ENCODE measurements at places on chromosomes 16 and 17.

DNA sequence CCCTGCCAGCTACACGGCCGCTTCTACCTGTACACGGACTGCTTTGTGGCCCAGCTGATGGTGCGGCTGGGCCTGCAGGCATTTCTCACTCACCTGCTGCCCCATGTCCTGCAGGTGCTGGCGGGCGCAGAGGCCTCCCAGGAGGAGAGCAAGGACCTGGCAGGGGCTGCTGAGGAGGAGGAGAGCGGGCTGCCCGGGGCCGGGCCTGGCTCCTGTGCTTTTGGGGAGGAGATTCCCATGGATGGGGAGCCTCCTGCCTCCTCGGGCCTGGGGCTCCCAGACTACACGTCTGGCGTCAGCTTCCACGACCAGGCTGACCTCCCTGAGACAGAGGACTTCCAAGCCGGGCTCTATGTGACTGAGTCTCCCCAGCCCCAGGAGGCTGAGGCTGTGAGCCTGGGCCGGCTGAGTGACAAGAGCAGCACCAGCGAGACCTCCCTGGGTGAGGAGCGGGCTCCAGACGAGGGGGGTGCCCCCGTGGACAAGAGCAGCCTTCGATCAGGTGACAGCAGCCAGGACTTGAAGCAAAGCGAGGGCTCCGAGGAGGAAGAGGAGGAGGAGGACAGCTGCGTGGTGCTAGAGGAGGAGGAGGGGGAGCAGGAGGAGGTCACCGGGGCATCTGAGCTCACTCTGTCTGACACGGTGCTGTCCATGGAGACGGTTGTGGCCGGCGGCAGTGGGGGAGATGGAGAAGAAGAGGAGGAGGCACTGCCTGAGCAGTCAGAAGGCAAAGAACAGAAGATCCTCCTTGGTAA, 3.5 kb downstream of the WDR81 start:
- no peak for DNase-seq

- no peak for DNase-seq
These were observed 488 bp downstream of the HOXB9 start for GRCh38 chr17:48625495-48626244.

- DNase-seq = no peak
These were observed 2.5 kb downstream of the ITGAX start for GRCh38 chr16:31357324-31358109.

GRCh38 chr16:80027007-80027965, 426.7 kb upstream of the MAF start:
- no peak for DNase-seq

DNA sequence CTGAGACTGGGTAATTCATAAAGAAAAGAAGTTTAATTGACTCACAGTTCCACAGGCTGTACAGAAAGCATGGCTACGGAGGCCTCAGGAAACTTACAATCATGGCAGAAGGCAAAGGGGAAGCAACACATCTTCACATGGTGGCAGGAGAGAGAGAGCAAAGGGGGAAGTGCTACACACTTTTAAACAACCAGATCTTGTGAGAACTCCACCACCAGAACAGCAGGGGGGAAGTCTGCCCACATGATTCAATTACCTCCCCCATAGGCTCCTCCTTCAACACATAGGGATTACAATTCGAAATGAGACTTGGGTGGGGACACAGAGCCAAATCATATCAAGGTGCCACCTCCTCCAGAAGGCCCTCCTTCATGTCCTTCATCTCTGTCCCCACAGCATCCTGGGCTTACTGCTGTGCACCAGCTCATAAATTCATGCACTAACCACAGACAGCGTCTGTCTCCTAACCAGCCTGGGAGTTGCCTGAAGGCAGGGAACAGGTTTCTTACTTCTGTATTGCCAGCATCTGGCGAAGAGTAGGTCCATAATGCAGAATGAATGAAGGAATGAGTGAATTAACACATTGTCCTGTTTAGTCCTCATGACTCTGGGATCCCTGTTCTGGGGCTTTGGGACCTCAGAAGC, 74.4 kb downstream of the WSB1 start:
- no peak for DNase-seq

- no peak for DNase-seq
These were observed 6.8 kb upstream of the ITGAD start for GRCh38 chr16:31386157-31386984.

DNA sequence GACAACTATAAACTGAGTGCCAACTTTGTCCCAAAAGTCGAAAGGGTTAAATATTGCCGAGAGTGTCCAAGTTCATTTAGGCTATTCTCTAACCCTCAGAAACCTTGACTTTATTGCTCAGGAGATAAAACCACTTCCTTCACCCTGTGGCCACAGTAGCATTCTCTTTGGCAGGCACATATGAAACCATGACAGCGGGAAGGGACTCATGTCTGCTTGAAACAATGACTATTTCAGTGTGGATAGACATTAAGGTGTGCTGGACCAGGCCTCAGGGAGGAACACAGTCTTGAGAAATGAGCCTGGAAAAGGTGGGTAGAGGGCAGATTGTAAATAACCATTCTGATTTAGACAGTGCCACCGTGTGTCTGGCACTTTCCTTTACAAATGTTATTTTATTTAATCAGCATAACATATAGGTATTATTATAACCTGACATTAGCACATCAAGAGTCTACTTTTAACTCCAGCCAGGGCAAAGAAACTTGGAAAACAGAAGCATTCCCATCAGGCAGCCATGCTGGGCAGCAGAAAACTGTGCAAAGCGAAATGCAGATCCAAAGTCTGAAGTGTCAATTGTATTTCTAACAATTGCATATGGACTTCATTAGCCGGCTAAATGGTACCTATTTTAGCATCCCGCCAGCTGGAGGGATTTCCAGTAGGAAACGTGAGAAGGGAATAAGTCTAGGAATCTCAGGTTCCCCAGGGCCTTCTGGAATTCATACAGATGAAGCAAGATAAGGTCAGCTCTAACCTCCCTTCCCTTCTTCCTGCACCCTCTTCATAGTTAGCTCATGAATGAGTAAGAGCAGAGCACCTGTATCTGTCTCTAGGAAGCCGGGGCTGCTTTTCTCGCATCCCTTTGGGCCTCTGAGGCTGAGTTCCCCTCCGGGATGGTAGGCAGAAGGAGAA, 212.8 kb upstream of the ELAC2 start:
- no peak for DNase-seq

DNA sequence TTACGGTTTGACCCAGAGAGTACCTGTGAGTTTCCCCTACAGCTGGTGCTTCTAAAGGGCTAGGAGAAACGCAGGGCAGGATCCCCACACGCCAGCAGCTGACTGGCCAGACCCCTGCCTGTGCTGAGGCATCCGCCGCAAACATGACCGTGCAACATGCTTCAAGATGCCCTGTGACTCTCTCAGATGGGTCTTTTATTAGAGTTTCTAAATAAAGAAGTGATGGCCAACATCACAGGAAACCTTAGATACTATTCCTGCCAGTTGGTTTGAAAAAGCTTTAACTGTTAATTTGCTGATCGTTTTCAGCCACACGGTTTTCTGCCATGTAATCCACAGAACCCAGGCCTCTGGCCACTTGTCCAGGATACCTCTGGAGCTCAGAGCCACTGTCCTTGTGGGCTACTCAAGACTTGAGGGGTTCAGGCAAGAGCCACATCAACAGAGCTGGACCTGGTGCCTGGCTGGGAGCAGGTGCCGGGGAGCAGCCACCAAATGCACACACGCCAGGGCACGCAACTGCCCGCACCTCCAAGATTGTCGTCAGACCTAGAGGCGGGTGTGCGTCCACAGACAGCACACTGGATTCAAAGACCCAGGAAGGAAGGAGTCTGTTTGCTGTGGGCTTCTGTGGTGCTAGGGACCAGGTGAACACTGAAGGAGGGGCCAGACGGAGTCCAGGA, 118.4 kb downstream of the ZNF778 start:
- no peak for DNase-seq

DNA sequence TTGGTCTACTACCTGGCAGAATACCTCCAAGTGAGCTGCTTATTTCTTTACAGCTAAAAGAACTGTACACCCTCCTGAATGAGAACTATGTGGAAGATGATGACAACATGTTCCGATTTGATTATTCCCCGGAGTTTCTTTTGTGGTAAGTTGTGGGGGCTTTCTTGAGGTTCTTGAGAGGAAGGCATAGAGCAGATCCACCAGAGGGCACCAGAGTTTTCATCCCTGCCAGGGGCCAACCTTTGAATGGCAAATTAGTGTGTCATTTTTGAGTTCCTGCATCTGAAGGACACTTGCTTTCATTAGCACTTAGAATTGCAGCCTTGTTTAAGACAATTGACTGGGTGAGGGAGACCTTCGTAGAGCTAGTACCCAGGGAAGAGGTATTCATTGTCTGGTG, 35.0 kb downstream of the NMT1 start:
- no peak for DNase-seq

GRCh38 chr16:64865069-64865696, 256.7 kb downstream of the CDH11 start:
- DNase-seq = no peak

GRCh38 chr17:72587156-72587555, 466.3 kb downstream of the SOX9 start:
- DNase-seq = no peak

GRCh38 chr17:43547189-43547550, 1.0 kb upstream of the ETV4 start:
- DNase-seq = no peak

DNA sequence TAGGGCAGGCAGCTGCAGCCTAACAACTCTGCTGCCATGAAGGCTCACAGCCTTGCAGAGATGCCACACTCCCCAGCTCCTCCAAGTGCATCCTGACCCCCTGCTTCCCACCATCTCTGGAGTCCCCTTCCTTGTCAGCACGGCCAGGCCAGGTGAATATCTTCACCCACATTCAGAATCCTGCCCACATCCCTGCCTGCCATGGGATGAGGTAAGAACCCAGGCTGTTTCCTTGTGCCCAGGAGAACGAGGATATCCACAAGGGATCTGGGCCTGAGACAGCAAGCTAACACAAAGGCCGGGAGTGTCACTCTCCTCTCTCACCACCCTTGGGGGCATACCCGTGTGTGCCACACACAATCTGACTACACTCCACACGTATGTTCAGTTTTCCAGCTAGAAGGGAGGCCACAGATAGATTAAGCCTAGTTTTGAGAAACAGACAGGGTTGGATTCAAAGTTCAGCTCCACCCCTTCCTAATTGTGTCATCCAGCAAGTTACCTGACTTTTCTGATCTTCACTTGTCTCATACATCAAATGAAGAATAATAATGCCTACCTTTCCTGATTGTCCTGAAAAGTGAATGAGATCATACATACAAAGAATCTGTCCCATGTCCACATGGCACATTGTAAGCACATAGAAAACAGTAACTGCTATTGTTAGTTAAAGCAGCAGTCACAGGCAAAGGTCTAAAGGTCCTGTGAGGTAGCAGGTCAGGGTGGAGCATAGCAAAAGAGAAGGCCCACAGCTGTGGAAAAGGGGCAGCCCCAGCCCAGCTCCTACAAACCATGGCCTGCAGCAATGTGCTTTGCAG, 17.4 kb upstream of the SUPT4H1 start:
- peak; percentile 60 for DNase-seq

- DNase-seq = no peak
These were observed 581.5 kb upstream of the RBFOX1 start for GRCh38 chr16:6751191-6751590.

- no peak for DNase-seq
These were observed 25.9 kb upstream of the SMURF2 start for GRCh38 chr17:64687961-64688360.

- no peak for DNase-seq
These were observed 14.3 kb upstream of the NAGLU start for GRCh38 chr17:42521666-42522262.

DNA sequence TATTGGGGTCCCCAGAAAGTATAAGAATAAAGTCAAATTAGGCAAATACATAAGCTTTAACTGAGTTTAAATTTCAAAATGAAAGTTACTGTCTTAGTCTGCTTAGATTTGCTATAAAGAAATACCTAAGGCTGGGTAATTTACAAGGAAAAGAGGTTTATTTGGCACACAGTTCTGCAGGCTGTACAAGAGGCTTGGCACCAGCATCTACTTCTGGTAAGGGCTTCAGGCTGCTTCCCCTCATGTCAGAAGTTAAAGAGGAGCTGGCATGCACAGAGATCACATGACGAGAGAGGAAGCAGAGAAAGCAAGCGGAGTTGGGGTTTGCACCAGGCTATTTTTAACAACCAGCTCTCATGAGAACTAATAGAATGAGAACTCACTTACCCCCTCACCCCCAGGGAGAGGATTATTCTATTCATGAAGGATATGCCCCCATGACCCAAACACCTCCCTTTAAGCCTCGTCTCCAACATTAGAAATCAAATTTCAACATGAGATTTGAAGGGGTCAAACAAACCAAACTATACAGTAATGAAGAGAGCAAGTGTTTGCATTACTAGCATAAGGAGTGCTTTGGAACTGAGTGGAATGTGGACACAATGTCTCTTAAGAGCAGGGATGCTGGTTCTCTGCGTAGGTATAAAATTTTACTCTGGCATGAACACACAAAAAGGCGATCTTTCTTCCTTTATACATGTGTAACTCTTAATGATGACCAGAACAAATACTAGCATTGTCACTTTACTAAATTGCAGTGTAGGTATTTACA, 292.8 kb upstream of the PMFBP1 start:
- no peak for DNase-seq

DNA sequence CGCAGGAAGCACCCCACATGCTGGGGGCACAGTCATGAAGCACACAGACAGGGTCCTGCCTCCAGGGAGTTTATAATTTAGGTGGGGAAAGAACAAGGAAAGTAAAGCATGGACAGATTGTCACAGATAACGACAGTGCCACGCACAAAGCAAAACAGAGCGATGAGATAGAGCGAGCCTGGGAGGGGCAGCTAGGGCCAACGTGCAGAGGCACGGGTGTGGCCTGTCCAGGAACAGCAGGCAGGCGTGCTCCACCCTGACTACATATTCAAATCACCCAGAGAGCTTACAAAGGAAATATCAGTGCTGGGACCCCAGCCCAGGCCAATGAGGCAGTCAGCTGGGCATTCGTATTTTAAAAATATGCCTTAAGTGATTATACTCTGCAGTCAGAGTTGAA, 16.8 kb downstream of the LGALS9 start:
- DNase-seq = no peak

- DNase-seq = peak; percentile 25
These were observed 700 bp downstream of the UBN1 start for GRCh38 chr16:4847774-4848587.

- DNase-seq = no peak
These were observed 4.9 kb downstream of the PRCD start for GRCh38 chr17:76544546-76545365.

GRCh38 chr17:21242026-21242697, 11.0 kb downstream of the NATD1 start:
- no peak for DNase-seq

- no peak for DNase-seq
These were observed 30.8 kb downstream of the BEAN1 start for GRCh38 chr16:66457888-66458287.

GRCh38 chr17:78349891-78350642, 9.8 kb downstream of the SOCS3 start:
- no peak for DNase-seq

GRCh38 chr17:80694992-80695912, 150.6 kb downstream of the RPTOR start:
- no peak for DNase-seq

- DNase-seq = no peak
These were observed 7.8 kb upstream of the ZNF200 start for GRCh38 chr16:3242709-3243108.

DNA sequence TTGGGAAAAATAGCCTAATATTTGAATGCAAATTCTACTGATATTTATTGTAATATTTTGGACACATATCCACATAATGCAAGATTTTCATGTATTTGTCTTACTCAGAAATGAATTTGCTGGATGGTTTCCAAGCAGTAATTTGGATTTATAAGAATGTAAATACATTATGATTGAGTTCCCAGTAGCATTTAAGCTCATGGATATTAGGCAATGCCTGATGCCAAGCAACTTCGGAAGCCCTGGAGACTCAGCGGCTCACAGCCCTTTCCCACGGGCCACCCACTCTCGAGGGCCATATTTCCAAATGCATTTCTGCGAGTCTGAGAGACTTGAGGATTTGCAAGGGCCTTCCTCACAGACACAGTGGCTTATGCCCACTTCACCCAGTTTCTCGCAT, 62.1 kb upstream of the MYOCD start:
- no peak for DNase-seq

All from stimulated activated naive B cell treated with anti-CD40 and anti-IgM and Interleukin-4, amounts not matched to agents 10 μg/mL and 1 μg/mL and 100 μg/mL, for 72 hours (primary cell).